ENCODE measurements at places on chromosomes 5 and 9.

DNA sequence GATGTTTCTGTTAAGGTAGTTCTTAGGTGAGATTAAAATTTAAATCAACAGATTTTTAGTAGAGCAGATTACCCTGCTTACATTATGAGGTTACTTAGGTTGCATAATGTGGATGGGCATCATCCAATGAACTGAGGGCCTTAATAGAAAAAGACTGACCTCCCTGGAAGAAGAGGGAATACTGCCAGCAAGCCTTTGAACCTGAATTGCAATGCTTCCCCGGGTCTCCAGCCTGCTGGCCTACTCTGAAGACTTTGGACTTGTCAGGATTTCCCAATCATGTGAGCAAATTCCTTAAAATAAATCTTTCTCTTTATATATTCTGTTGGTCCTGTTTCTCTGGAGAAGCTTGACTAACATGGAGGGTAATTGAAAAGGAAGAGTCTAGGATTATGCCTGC is 542.1 kb upstream of the ARRDC3 start:
- DNase-seq: no peak

DNA sequence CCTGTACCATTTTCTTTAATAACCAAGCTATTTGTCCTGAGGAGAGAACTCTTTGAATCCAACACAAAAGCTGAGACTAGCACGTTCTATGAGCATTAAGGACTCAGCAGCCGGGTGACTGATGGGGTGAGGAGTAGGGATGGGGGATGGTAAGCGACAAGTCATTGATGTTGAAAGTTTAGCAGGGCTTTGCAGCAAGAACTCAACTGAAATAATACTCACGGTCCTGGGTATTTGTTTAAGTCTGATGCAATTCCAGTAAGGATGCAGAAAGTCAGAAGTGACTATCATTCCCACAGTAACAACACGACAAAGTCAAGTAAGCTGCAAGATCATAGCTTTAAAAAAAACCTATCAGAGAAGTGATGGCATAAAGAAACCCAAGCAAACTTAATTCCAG is 131.1 kb downstream of the ACTL7B start:
- no peak for DNase-seq

- no peak for DNase-seq
Measured at GRCh38 chr5:111513131-111513520, 791 bp upstream of the STARD4 start.

DNA sequence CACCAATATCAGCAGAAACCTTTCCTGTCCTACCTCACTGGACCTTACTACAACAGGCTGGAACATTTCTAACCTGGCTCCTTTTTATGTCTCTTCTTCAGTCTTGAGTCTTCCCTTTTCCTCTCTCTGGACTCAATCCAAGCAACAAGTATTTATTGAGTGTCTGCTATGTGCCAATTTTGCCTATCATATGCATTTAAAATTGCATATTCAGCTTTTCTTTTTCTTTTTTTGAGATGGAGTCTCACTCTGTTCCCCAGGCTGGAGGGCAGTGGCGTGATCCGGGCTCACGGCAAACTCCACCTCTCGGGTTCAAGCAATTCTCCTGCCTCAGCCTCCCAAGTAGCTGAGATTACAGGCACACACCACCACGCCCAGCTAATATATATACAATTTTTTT is 65.8 kb downstream of the MEIKIN start:
- no peak for DNase-seq

GRCh38 chr9:37271679-37272078 is 150.8 kb upstream of the GRHPR start:
- no peak for DNase-seq

- no peak for DNase-seq
Measured at GRCh38 chr9:76136986-76137385, 246.5 kb downstream of the PCSK5 start.

- DNase-seq: no peak
Measured at GRCh38 chr9:4739587-4740387, 1.2 kb downstream of the AK3 start.

- DNase-seq: no peak
Measured at GRCh38 chr9:125476645-125477044, 215.0 kb downstream of the GAPVD1 start.

- no peak for DNase-seq
Measured at GRCh38 chr5:133531178-133531577, 81.2 kb downstream of the FSTL4 start.

- DNase-seq: no peak
Measured at GRCh38 chr5:78162253-78162862, 132.1 kb downstream of the AP3B1 start.

GRCh38 chr9:37062336-37062735 is 28.3 kb upstream of the PAX5 start:
- DNase-seq: no peak

GRCh38 chr5:158928404-158928803 is 171.3 kb downstream of the EBF1 start:
- no peak for DNase-seq

- DNase-seq: no peak
Measured at GRCh38 chr5:57499262-57500050, 16.8 kb upstream of the ACTBL2 start.

DNA sequence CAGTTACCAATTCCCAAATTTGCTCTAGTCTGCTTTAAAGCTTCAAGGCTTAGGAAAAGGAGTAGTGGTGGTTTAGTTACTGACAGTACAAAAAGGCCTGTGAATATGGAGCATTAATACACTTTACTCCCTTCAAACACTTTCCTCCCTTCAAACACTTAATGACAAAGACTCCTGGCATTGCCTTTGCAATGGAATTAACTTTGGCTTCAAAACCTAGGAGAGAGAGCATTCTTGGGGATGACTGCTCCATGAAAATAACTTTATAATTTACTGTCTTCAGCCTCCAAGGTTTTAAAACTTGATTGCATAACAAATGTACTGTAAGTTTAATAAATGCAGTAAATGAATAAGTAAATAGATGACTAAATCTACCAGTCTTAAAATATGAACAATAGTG is 185.6 kb downstream of the TRPM3 start:
- DNase-seq: no peak

DNA sequence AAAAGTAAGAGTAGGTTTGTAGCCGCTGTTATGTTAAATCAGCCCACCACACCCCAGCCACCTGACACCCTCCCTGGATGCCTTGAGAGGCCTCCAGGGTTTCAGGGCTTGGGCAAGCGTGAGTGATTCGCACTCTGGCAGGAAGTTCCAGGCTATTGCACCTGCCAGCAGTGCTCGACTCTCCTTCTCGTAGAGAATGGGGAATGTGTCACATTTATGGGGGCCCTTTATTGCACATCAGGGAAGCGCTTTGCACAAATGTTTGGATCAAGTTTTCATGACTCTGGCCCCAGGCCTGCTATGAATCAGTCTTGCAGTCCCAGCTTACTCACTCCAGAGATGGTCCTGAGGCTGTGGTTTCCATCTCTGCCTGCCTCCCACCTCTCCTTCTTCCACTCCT is 66.1 kb upstream of the ADRA1B start:
- DNase-seq: no peak

GRCh38 chr5:149410071-149410470 is 31.0 kb upstream of the IL17B start:
- DNase-seq: no peak

DNA sequence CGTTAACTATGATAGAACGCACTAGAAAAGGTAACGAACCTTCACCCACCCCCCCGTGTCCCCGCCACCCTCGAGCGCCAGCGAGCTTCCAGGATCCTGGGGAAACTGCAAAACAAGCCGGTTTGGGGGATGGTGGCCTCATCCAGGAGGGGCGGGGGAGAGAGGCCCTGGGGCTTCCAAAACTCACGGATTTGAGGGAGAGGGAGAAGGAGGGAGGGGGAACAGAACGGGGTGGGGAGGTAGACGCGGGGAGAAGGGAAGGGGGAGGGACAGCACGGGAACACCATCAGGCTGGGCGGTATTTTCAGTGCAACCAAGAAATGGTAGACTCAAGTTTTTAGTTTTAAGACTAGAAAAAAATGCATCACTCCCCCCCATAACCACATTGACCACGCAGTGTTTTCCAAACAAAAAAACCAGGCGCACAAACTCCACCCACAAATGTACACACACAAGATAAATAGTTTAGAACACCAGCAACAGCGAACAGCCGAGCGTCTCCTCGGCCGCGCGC is 1.4 kb downstream of the NRARP start:
- peak; percentile 50 for DNase-seq

GRCh38 chr5:176157656-176158055 is 80.6 kb upstream of the SIMC1 start:
- no peak for DNase-seq

DNA sequence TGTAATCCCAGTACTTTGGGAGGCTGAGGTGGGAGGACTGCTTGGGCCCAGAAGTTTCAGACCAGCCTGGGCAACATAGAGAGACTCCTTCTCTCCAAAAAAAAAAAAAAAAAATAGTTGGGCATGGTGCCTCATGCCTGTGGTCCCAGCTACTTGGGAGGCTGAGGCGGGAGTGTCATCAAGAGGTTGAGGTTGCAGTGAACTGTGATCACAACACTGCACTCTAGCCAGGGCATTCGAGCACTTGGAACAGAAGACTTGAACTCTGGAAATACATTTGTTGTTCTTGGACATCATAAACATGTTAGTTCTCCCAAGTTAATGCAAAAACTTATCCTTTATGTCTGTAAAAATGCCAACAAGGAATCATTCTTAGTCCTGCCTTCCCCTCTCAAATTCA is 29.6 kb downstream of the EHMT1 start:
- no peak for DNase-seq

- DNase-seq: no peak
Measured at GRCh38 chr9:128821584-128822406, 3.5 kb downstream of the ENDOG start.

GRCh38 chr5:143177263-143177983 is 226.1 kb downstream of the NR3C1 start:
- DNase-seq: no peak

- peak; percentile 47 for DNase-seq
Measured at GRCh38 chr5:109451146-109451545, 41.4 kb upstream of the PJA2 start.

GRCh38 chr9:34664281-34665066 is 2.0 kb upstream of the CCL27 start:
- peak; percentile 55 for DNase-seq

DNA sequence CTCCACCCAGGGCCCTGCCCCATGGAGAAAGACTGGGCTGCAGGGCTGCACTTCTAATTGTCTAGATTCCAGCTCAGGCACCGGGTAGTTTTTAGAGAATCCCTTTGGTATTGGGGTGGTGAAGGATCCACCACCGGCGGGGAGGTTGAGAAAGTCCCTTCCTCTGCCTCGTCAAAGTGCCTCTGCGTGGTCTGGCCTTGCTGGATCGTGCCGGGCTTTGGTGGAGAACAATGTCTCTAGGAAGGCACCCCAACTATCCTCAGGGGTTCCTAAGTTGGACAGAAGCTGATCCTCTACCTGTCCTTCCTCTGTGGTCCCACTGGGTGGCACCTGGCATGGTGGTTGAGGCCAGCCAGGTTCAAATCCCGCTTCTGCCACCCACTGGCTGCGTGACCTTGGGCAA is 7.3 kb upstream of the AMBP start:
- no peak for DNase-seq

DNA sequence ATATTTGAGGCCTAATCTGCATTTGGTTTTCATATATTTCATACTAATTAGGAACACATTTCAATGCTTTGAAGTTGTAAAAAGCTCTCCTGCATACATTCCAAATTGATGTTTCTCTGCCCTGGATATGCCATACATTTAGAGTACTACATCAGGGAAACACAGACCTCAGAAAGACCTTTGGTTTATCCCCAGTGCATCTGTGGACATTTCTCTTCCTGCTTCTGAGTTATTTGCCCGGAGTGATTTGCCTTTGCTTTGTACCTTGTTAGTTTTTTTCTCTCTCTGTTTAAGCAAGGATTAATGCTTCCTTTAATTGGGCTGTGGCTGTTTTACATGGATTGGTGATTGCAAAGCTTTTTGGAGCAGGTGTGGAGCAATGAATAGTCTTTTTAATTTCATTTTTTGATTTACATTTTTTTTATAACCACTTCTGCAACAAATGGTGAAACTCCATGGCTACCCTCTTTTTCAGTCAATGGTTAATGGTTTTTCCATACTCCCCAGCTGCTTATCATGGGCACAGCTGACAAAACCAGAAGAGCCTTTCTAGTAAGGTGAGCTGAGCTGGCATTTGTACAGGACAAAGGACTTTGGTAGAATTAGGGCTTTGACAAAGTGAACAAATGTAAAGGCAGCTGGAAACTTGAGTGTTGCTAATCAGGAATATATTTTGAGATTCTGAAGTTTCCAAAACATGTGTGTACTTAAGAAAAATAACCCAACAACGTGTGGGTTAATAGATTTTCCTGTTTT is 54.2 kb downstream of the ZSWIM6 start:
- DNase-seq: no peak

GRCh38 chr9:2158766-2159430 is 143.8 kb downstream of the SMARCA2 start:
- DNase-seq: no peak

DNA sequence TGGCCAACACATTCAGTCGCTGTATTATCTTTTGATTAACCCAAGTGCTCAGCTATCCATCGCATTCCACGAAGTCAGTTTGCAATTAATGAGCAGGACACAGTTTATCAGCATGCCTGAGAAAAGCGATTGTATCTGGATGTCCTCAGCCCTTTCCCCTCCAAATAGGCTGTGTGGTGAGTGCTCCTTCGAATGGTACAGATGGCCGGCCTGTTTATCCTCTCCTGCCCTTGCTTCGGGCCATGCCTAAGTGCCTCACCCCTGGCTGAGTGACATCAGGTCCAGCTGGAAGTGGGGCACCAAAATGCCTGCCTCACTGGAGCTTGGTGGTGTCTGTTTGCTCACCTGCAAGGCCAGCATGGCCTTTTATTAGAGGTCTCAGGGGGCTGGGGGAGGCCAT is 317.3 kb downstream of the GADD45G start:
- peak; percentile 40 for DNase-seq

- no peak for DNase-seq
Measured at GRCh38 chr9:121915304-121915625, 177.8 kb downstream of the TTLL11 start.

DNA sequence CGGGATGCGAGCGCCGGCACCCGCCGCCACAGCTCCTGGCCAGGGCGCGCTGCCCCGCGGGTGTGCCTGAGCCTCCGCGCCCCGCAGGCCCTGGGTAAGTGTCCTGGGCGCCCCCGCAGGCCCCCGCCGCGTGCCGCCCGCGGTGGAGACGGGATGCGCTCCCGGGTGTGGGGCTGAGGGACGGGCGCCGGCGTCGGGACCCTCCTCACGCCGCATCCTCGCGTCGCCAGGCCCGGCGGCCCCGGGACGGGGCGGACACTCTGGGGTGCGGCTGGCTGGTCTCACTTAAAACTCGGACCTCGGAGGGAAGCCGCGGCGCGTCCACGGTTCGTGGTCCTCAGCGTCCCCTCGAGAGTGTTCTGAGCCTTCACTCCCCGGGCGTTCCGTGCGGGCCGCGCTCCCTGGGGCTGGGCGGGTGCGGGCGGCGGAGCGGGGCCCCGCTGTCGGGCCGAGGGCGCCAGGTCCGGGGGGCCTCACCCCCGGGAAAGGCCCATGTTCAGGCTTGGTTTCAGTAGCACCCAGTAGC is 275 bp downstream of the AHRR start:
- DNase-seq: no peak

All from caudate nucleus (tissue), 63 donors.